NCI-H1048 (cell line): ENCODE measurements at places on chromosomes 6 and 20.

DNA sequence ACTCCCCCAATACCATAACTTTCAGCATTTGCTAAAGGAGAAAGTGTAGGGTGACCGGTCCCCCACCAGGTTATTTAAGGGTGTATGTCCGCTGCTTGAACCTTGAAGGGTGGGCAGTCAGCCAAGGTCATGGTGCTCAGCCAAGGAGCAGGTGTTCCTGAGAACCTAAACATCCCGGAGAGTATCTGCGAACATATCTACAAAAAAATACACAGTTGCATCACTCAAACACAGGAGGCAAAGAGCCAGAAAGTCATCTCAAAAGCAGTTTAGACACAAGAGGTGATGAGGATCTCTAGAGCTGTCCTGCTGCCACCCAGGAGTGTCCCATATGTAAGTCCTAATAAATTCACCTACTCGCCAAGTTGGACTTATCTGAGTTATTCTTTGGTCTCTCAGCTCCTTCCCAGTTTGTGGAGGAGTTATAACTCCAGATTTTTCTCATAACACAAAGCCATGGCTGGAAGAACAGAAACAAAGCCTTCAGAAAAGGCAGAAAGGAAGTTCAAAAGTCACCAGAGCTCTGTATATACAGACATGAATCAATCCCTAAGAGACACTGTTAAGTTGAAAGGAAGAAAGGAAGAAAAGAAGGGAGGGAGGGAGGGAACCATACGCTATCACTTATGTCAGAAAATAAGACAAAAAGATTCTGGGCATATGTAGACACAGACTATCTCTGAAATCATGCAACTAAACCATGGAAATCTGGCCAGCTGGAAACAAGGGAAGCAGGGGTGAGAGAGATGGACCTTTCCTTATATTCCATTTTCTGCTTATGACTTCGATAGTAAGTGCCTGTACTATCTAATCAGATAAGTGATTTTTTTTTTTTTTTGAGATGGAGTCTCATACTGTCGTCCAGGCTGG lies 11.3 kb downstream of the MBOAT1 start:
- no peak for DNase-seq

DNA sequence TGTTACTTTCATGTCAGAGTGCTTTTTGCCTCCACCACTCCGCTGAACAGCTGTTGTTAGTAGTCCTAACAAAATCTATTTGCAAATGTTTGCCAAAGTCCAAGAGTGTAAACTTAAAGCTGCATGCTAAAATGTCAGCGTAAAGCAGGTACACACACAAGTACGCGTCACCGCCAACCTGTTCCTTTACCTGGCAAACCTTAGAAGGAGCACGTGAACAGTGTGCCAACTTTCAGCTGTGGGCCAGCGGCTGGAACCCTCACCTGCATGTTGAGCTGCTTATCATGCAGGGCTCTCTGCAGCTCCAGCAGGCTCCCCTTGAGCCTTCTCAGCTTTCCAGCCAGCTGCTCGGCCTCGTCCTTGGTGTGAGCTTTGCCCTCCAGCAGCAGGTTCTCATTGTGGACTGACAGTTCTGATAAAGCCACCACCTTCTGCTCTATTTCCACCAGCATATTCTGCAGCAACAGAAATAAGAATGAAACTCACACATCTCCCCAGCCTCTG lies 359.3 kb downstream of the SYNE1 start:
- DNase-seq = no peak

- DNase-seq = peak; percentile 86
These were observed at the start of gene PDCD2 for GRCh38 chr6:170584181-170584953. Gene PDCD2 (minus strand): TSS chr6:170584637. CDS start chr6:170584581, 56 bp downstream.

- DNase-seq = no peak
These were observed 1296.6 kb downstream of the EPHA7 start for GRCh38 chr6:92122746-92123145.

DNA sequence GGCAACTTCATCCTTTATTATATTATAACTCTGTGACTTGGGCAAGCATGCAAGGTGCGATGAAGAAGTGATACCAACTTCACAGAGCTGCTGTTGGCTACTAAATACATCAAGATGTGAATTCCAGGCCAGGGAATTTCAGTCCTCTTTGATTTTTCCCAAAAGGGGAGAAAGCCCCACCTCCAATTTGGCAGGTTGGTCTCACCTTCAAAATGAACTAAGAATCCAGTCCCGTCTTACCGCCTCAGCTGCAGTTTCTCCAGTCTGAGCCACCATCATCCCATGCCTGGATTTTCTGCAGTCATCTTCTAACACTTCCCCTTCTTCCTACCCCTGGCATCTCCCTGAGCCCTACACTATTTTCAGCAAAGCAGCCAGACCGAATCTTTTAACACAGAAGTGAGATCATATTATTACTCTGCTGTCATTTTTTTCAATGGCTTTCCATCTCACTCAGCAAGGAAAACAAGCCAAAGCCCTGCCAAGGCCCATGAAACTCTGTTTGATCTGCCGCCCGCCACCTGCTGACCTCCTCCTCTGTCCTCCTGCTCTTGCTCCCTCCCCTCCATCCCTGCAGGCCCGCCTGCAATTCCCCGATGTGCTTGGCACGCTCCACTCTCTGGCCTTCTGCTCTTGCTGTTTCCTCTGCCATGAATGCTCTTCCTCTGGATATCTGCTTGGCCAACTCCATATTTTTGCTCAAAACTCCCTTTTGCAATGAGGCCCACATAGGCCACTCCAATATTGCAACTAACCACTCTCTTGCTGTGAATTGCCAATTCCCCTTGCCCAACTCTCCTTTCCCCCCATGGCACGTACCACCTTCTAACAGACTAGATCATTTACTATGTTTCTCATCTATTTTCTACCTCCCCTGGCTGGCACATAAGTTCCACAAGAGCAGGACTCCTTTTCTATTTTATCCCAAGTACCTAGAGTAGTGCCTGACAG lies 46.0 kb upstream of the TAGAP start:
- no peak for DNase-seq

DNA sequence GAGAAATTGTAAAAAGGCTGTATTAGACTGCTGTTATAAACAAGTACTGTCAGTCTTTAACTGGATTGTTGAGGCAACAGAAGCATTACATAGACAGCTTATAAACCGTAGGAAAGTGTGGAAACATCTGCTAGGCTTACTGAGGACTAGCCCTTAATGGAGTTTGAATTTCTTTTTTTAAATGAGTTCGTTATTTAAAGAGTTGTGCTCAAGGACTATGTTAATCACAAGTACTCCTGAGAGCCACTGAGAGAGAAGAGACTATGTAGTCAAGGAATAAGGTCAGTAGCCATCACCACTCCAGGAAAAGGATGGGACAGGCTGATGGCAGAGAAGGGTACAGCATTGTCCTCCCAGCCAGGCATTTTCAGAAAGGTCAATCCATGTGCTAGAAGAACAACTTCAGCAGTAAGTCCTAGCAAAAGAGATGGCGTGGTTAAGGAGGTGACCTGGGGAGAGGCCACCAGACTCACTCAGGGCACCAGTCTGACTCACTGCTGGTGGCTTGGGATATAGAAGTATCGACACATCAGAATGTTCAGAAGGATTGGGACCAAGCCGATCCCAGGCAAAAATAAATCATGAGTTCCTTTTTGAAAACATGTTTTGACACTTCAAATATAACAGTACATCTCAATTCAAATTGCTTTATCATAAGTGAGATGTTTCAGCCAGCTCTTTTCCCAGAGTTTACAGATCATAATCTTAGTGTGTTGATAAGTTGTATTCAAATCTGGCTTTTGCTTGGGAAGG lies 6.4 kb downstream of the RPS12 start:
- no peak for DNase-seq

DNA sequence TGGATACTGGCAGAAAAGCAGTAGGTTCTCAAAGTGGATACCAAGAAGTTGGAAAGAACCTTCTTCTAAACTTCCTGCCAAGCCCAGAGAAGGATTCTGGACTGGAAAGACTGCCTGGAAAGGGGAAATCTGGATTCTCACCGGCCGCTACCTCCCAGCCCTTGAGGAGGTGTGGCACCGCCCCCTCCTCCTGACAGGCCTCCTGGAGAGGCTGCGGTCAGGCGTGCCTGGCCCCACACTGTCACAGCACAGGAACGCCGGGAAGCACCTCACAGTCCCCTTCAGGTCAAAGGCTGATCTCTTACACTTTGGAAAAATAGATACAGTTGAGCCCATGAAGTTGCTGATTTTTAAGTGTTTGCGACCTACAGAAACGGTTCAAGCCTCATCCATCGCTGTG lies 16.3 kb upstream of the PDE10A start:
- no peak for DNase-seq

GRCh38 chr6:55953335-55953734 lies 77.9 kb upstream of the BMP5 start:
- no peak for DNase-seq

GRCh38 chr20:20338133-20338730 lies 29.7 kb upstream of the INSM1 start:
- DNase-seq = no peak

DNA sequence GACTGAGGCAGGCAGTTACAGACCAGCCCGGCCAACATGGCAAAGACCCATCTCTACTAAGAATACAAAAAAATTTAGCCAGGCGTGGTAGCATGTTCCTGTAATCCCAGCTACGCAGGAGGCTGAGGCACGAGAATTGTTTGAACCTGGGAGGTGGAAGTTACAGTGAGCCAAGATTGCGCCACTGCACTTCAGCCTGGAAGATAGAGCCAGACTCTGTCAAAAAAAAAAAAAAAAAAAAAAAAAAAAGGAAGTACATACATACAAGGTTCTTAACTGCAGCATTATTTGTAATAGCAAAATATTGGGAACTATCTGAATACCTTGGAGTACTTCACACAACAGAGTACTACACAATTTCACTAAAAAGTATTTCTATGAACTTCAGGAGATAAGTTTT lies 183.5 kb upstream of the OLIG3 start:
- no peak for DNase-seq

GRCh38 chr20:64261138-64261537 lies 5.6 kb downstream of the PCMTD2 start:
- no peak for DNase-seq

DNA sequence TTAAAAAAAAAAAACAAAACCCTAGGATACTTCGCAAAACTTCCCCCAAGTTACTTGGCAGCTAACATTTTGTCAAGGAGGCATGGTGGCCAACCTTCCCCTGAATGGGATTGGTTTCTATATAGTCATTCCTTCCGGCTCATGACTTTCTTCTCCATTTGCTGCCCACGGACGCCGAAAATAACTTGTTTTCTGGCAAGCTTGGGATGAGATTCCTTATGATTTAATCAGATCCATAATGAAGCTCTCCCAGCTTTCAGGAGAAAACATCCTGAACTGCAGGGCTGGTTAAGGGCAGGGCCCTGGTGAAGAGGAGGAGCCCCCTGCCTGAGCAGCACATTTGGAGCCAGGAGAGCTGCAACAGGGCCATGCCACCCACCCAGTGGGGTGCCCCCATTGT lies 49.9 kb downstream of the PPP1R16B start:
- no peak for DNase-seq

GRCh38 chr20:10637563-10637962 lies 36.2 kb downstream of the JAG1 start:
- no peak for DNase-seq

- no peak for DNase-seq
These were observed 34.9 kb downstream of the ELOVL5 start for GRCh38 chr6:53313784-53314400.

DNA sequence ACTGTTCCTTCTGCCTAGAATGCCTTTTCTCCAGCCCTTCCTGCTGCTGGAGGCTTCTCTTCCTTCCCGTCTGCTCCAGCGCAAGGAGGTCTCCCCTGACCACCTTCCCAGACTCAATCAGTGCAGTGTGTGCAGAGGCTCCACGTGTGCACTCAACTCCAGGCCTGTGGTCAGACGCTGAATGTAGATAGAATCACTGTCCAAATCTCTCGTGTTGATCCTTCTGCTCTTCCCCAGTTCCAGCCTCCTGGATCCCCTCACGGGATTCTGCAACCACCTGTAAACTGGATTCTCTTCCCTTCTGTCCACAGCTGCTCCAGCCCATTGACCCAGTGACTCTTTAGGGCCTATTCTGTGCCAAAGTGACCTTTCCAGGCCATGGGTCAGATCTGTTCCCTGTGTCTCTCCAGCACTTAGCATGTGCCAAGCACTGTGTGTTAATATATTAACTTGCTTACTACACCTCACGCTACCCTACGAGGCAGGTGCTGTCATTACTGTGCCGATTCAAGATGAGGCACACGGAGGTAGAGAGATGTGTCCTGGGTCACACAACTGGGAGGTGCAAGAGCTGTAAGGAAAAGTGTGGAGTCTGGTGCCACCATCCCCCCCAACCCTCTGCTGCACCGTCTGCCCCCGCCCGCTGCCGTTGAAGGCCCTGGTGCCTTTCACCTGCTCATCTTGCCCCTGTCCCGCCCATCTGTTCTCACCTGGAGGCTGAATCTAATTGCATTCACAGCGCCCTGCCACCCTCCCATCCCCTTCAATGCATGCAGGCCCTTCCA lies 112.2 kb downstream of the SULF2 start:
- DNase-seq = no peak

DNA sequence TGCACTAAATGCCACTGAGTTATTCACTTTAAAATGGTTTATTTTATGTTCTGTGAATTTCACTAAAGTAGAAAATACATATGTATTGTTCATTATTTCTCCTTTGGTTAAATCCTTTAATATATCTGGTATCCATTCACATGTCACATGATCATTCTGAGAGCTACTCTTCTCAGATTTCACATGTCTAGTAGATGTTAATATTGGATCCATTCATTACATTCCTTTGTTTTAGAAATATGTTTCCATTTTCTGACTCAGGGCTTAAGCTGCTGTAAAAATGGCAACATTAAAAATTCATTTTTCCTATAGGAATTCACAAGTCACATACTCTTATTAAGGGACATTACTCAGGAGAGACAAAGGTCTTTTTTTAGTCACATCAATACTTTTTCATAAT lies 205.4 kb downstream of the ZFAND3 start:
- DNase-seq = no peak

GRCh38 chr20:47051936-47052526 lies 157.4 kb downstream of the EYA2 start:
- DNase-seq = no peak

- DNase-seq = no peak
These were observed 22.7 kb downstream of the ZDHHC14 start for GRCh38 chr6:157403686-157404051.

DNA sequence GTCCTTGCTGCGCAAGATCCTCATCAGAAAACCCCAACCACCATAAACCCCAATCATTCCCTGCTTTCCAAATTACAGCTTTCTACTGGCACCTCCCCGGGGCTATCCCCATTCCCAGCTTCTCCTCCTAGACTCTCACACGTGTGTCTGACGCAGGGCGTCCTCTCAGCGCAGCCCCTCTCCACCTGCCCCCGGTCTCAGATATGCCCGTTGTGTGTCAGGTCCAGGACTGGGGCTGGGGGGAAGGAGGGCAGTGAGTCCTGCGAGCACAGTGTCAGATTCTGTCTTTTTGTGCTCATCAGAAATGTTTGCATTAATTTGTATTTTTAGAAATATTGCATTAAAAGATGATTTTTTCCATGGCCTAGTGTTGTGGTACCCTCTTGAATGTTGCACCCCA lies 48.6 kb downstream of the LRFN2 start:
- no peak for DNase-seq

GRCh38 chr6:4924661-4925271 lies 79.1 kb downstream of the RPP40 start:
- no peak for DNase-seq

DNA sequence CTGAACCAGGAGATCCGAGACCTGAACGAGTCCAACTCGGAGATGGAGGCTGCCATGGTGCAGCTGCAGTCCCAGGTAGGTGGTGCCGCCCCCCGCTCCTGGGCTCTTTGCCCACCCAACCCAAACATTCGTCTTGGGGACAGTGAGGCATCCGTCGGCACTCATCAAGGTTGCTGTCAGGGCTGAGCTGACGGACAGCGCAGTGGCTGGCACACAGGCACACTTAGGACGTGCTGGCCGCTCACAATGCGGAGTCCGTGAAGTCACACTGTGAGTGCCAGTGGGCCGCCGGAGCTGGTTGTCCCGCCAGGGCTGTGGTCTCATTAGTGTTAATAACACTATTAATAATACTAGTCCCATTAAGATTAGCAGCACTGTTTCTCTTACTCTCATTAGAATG lies 18.2 kb upstream of the PCMTD2 start:
- DNase-seq = no peak
